NCI-H1092 (cell line): ENCODE measurements at places on chromosomes 4 and X.

GRCh38 chr4:37740546-37740945 is 54.4 kb upstream of the RELL1 start:
- no peak for DNase-seq

DNA sequence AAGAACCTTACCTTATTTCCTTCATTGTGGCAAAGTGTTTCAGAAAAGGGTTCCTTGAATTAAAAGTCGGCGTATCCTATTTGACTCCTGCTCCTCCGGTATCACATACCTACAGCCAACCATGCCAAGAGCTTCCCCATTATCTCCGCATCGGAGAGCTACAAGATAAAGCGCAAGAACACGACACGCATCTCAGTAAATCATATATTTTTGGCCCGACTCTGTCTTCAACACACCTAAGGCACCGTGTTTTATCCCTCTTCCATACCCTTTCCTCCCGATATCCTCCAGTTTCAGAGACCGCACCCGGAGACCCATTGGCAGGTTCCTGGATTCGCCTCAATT is 497 bp upstream of the THAP9 start:
- DNase-seq = peak; percentile 48

DNA sequence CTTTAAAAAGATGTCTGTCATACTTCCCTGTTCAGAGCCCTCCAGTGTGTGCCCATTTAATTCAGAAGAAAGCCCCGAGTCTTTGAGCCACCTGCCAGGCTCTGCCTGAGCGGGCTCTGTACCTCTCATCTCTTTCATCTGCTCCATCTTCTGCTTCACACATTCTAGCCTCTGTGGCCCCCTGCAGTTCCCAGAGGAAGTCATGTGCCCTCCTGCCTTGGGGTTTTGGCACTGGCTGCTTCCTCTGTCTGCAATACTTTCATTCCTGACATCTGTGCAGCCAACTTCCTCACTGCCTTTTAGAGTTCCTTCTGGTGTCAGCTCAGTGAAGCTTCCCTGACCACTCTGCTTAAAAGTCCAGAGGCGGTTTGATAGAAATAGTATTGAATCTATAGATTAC is 6.2 kb upstream of the STK32B start:
- DNase-seq = no peak

GRCh38 chr4:187632260-187632995 is 363.1 kb upstream of the ZFP42 start:
- DNase-seq = no peak

- DNase-seq = no peak
Measured at GRCh38 chr4:148120216-148120615, 322.0 kb downstream of the NR3C2 start.

GRCh38 chr4:74369855-74370254 is 4.9 kb downstream of the EREG start:
- no peak for DNase-seq

DNA sequence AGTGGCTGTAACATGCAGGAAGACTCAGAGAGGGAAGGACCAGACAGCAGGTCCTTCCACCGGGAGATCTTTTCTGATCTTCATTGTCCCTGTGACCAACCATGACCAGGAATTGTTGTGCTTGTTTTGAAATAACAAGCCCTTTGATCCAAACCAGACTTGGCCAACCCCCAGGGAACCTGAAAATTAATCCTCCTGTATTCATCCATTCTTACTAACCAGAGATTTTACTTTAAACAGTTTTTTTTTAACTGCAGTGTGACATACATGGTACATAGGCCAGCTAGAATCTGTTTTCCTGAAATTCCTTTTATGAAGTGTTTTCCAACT is 4.0 kb downstream of the WFS1 start:
- no peak for DNase-seq

DNA sequence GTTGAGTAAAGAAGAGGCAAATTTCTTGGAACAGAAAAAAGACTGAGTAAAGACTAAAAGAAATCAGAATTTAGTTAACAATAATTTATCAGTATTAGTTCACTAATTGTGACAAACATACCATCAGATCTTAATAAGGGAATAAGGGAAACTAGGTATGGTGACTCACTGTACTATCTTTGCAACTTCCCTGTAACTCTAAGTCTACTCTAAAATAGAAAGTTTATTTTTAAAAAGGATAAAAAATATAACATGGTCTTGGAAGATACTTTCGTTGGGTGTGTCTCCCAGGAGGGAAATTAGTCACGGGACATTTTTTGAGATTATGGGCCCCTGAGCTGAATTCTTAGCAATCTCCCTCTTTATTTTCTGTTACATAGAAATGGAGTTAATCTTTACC is 97.3 kb downstream of the EMCN start:
- DNase-seq = no peak

- DNase-seq = no peak
Measured at GRCh38 chr4:90211174-90211573, 84.0 kb downstream of the CCSER1 start.

GRCh38 chr4:38781854-38782261 is 932 bp downstream of the TLR10 start:
- no peak for DNase-seq

DNA sequence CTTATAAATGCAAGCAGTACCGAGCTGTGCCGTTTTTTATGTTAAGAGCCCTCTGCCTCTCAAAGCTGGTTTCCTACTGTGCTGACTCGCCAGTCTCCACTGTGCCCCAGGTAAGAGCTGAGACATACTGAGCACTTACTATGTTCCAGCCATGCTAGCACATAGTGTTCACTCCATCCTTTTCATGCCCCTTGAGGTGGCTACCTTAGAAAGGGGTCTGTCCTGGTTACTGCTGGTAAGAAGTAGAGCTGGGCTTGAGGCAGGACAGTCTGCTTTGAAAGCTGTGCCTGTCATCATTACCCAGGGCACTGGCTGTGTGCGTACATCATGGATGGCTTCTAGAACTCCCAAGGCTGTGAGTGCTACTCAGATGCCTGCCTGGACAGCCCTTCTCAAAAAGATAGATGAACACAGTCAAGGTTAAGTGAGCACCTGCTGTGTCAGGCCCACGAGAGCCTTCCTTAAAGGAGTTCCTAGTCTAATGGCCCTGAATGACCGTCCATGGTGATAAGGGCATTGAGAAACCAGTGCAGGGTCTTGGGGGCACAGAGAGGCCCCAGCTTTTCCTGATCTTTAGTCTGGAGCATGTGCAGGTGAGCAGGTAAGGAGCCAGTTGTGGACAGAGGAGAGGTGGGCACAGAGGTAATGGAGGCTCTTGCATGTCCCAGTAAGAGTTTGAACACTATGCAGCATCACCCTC is 1.6 kb downstream of the STK32B start:
- no peak for DNase-seq

GRCh38 chr4:127731406-127731805 is 1.2 kb downstream of the SLC25A31 start:
- DNase-seq = no peak

GRCh38 chrX:39158801-39159657 is 357.8 kb downstream of the MID1IP1 start:
- peak; percentile 79 for DNase-seq

DNA sequence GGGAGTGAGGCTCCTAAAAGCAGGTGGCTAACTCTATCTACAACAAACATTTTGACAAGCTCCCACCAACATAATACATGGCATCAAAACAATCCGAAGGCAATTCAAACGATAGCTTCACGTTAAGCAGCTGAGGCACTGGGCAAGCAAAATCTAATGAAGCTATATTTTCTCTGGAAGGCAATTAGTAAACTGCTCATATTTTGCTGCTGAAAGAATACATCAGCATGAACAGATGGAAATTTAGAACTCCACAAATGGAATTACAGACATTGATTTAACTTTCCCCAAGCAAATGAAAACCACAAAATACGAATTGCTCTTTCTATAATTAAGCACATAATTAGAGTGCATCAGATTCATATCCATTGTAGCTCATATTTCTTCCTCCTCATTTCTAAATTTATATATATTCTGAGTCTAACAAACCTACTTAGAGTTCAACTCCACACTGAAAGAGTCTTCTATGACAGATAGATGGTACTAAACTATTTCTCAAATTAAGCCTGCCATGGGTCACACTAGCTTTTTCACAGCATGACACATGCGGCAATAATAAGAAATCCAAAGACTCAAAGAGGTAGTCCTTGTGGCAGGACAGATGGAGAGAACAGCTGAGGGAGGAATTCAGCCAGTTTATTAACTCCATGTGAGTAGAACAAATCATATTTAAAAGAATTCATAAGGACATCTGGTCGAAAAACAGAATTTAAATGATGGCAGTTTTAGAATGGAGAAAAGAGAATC is 305.4 kb downstream of the MAPK10 start:
- no peak for DNase-seq

- no peak for DNase-seq
Measured at GRCh38 chr4:152991398-152991797, 55.3 kb downstream of the FHDC1 start.

DNA sequence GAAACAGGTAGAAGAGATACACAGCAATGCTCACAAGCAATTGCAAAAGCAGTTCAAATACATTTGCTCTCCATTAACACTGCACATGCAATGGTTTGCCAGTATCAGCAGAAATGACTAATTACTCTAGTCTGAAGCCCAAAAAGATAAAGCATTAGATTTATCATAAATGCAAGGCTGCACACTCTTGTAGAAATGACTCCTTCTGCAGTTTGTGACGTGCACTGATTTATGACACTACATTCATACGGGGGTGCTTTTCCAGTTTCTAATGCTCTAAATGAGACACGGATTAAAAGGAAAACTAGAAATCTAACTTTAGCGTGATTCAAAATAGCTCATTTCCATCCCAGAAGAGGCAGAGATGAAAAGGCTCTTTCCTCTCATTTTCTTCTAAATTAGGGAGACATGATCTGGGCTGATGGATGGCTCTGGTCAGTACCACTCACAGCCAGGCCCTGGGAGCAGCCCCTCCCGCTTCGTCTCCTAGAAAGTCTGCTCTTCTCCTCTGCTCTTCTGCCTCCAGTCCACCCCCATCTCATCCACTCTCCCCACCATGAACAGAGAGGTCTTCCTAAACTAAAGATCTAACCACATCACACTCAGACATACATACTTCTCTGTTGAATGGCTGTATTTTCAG is 33.2 kb downstream of the PPP2R2C start:
- DNase-seq = no peak

DNA sequence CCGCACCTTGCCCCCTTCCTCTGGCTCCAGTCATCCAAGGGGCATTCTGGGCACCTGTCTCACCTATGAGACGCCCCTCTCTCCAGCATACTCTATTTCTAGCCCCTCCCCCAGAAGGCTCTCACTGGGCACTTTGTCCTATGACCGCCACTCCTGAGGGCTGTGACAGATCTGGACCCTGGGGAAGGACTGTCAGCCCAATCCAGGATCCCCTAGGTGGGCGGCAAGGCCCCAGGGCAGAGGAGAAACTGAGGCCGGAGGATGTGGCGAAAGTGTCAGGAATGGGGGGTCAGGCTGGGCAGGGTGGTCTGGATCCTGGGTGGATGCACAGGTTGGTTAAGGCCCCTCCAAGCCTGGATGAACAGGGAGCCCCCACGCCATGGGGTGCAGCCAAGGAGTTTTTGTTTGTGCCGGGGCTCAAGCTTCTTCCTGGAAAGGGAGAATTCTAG is 16.2 kb upstream of the NAT8L start:
- no peak for DNase-seq

DNA sequence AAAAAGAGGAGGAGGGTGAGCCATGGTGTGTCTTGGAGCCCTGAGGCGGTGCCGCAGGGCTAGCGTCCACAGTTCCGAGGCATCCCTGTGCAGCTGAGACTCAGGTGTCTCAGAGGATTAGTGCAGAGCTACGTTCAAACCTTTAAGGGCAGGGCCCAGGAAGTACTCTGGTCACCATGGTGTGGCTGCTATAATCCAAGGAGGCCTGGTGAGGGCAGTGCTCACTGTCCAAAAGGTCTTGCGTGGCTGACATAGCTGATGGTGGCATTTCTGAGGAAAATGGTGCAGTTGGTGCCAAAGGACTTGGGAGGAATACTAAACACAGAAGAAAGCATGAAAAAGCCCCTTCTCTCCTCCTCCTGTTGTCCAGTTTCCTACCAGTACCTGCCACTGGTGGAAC is 146.9 kb downstream of the DCHS2 start:
- DNase-seq = no peak

DNA sequence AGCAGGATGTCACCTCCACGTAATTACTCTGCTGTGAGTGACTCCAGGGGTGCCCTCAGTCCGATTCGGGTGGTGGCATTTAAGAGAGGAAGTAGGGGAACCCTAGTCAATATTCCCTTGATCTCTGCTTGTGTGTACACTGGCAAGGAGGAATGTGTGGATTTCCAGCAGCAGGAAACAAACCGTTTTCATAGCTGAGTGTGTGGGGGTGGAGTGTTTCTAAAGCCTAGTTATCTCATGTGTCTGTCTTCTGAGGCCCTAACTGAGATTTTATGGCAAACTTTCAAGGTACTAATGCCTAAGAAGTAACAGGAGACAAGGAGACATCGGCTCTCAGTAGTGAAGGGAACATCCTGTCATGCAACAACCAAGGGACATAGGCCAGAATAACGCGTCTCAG is 6.6 kb upstream of the CLDN24 start:
- DNase-seq = no peak

- DNase-seq = no peak
Measured at GRCh38 chr4:154807042-154807630, 26.1 kb downstream of the RBM46 start.

- no peak for DNase-seq
Measured at GRCh38 chr4:102477657-102478056, 23.5 kb upstream of the NFKB1 start.

DNA sequence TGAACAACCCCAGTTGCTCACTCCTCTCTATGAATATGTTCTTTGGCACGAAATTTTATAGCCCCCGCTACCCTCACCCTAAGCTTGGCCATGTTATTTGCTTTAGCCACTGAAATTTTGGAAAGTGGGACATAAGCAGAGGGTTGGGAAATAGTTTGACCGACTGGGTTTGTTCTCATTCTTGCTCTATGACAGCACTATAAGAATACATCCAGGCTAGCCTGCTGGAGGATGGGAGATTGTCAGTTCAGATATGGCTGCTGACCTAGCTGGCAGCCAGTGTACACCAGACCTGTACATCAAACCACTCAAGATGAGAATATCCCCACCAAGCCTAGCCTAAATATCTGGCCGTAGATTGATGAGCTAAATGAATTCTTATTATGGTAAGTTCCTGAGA is 298.1 kb downstream of the PDGFC start:
- no peak for DNase-seq

GRCh38 chr4:26145212-26145611 is 175.6 kb upstream of the RBPJ start:
- no peak for DNase-seq

DNA sequence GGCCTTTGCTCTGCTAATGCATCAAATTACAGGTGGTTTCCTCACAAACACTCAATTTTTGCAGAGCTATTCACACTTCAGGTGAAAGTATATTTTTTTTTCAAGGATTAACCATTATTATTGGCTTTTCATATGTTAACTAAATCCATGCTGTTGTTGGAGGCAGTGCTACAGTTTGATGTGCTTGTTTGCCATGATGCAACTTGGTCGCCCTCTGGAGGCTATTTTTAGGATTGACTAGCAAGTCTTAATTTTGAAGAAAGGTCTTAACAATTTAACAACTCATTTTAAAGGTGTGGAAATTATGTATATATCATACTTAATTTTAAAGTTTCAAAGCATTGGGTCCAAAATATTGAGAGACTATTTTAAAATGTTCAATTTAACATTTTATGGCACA is 168.8 kb upstream of the FAM47A start:
- no peak for DNase-seq

GRCh38 chr4:80144676-80145470 is 52.4 kb upstream of the PRDM8 start:
- DNase-seq = no peak

GRCh38 chrX:38803588-38804431 is 2.6 kb downstream of the MID1IP1 start:
- DNase-seq = peak; percentile 59

- DNase-seq = no peak
Measured at GRCh38 chr4:186752325-186752724, 28.7 kb upstream of the FAT1 start.
